ENCODE measurements at places on chromosomes 4 and X.

DNA sequence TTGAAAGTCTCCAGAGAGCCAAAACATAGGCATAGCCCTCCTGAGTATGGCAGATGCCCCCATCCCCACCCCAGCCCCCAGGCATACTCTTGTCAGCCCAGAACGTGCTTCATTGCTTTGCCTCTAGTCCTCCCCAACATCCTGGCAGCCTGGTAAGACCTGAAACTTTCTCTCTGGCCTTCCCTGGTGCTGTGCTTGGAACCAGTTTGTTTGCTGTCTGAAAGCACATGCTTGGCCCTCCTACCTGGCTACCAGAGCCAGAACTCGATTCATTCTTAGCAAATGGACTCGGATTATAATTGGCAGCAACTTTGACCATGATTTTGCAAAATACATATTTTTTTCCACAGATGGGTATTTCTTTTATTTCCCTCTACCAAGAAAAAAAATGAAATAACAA lies 248.1 kb downstream of the USP46 start:
- no peak for DNase-seq

DNA sequence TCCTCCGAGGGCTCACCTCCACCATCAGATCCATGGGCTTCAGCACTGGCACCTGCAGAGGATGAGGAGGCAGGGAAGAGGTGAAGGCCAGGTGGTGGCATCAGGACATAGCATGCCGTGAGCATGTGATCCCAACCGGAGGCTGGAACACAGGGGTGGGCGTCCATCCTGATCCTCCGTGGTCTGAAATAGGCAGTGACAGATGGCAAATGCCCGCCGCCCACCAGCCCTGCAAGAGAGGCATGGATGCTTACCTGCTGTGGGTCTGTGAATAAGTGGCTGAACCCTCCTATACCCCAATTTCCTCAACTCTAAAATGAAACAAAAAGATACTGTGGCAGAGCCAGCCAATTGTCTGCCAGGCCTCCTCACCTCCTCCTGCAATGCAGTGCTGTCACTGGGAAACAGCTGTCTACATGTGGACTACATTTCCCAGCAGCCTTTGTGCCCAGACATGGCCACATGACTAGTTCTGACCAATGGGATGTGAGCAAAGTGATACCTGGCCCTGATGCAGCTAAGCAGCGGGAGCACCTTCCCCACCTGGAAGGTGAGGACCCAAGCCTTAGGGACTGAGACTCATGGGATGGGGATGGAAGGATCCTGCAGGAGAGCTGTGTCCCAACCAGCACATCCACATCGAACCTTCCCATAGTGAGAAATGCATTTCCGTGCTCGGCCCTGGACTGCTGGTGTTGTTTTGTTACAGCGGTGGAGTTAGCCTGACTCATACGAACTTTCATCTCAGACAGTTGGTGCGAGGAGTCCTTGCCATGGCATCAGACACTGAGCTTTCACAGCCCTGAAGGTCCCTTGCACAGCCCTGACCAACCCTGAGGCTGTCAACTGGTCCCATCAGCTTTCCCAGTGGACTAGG lies 99.5 kb downstream of the PPP2R2C start:
- no peak for DNase-seq

- DNase-seq = no peak
These were observed 13.5 kb downstream of the TIMP1 start for GRCh38 chrX:47595716-47596251.

- no peak for DNase-seq
These were observed 89.8 kb upstream of the PRKG2 start for GRCh38 chr4:81304871-81305270.

DNA sequence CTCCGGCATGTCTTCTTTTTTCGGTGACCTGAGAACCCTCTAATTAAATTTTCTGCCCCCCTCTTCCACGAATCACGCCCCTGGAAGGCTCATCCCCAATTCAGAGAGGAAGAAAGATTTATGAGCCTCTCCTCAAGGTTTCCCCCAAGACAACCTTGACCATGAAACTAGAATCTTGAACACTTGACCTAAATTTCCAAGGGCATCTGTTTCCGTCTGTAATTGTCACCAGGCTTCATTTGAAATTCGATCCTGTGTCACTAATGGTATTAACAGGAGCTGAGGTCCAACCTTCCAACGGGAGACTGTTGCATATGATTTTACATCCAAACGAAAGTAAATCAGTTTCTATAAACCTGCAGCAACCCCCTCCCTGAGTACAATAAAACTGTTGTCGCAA lies 139.9 kb upstream of the ZIC3 start:
- DNase-seq = no peak

- DNase-seq = no peak
These were observed 14.4 kb downstream of the ADH1A start for GRCh38 chr4:99276417-99276816.

DNA sequence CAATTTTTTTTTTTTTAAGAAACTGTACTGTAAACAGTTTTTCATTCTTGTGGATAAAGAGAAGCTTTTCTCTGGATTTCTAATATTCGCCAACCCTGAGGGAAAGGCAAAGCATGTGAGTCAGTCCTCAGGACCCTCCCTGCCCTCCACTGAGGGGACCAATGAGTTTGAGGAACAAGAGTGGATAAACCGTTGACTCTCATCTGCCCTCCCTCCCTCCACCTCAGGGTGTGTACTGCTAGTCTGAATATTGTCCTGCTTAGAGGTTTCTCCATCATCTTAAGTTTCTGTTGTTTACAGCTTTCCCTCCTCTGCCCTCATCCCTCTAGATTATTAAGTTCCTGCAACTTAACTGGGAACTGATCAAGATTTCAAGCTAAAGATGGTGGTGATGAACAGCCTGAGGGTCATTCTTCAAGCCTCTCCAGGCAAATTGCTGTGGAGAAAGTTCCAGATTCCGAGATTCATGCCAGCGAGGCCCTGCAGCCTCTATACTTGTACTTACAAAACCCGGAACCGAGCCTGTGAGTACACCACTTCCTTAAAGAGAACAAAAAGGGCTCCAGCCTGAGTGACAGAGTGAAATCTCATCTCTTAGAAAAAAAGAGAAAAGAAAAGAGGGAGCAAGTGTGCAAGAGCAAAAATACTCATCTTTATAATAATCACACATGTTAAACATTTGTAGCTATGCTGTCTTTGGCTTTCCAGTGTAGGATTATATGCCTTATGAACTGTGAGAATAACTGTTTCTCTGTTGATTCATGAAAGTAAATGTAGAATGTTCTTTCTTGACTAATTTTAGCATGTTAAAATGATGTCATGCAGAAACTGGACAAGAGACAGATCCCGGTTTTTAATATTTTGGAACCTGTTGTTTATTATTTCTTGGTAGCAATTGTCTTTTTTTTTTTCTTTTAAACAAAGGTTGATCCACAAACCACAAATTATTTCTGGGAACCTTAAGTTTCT lies 11.9 kb downstream of the CA5B start:
- DNase-seq = no peak

GRCh38 chr4:92304606-92305005 lies 840 bp downstream of the GRID2 start:
- no peak for DNase-seq

DNA sequence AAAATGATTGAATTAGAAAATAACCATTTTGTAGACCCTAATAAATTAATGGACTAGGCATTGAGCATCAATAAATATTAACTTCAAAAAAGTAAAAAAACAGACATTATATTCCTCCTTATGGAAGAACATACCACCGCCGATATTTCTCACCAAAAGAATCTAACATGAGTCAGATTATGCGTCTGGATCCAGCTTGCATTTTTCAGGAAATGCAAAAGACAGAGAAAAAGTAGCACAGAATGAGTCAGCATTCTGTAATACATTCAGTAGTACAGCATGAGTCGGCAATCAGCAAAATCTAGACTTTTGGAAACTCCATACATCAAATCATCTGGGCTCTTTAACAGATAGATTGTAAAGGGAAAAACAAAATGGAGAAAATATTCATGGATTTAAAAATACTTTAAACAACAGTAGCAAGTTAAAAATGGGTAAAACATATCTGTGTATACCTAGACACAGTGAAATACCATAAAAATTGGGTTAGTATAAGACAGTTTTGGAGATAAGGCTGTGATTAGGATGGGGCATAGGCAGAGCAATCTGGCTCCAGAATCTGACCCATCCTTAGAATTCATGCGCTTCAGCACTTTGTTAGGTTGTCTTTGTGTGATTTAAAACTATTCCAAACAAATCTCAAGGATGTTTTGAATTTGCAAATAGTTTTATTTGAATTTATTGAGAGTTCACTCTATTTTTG lies 633.0 kb upstream of the FAM241A start:
- DNase-seq = no peak

DNA sequence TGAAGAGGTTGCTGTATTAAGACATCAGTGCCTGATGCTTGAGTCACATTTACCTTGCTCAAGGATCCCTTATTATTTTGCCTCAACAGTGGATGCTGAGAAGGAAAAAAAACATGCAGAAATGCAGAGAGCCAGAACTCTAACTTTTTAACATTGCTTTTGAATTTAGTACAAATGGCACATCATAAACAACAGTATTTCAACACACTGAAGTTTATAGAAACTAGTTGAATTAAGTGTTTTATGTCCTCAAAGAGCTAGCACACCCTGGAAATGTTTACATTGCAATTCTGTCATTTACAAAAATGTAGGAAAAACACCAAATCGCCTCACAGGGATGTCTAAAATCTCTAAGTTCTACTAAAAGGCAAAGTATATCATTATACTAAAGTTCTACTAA lies 69.5 kb upstream of the BLTP1 start:
- DNase-seq = no peak

DNA sequence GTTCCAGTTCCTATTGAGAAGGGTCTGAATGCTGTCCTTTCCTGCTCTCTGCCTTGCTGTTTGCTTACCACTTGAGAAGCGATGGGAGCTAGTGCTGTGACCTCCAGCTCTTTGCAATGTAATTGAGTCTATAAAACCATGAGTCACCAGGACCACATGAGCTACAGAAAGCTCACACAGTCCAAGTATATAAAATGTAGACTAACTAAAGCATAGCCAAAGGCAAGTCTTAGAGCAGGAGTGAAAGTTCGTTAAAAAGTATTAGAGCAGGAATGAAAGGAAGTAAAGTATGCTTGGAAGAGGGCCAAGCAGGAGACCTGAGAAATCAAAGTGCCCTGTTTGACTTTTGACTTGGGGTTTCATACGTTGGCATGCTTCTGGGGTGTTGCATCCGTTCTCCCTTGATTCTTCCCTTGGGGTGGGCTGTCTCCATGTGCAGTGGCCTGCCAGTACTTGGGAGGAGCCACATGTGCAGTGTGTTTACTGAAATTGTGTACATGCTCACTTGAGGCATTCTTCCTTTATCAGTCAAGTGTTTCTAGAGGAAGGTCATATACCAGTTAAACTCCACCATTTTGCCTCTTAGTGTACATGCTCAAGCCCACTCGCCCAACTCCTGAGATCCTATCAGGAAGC lies 71.3 kb upstream of the KIT start:
- DNase-seq = no peak

GRCh38 chr4:134028421-134028820 lies 173.2 kb downstream of the PABPC4L start:
- DNase-seq = no peak

Data from stimulated activated CD8-positive, alpha-beta memory T cell treated with anti-CD3 and anti-CD28 coated beads, Interleukin-7, amount 100 ng/mL, for 24 hours (primary cell).